ENCODE measurements at places on chromosomes 11 and 22.

- no peak for DNase-seq
These were observed 5.6 kb downstream of the PTDSS2 start for GRCh38 chr11:455566-456147.

- DNase-seq, result no peak
These were observed 476.4 kb downstream of the INSC start for GRCh38 chr11:15591112-15591537.

GRCh38 chr11:112213753-112214152, 12.5 kb upstream of the PTS start:
- no peak for DNase-seq

DNA sequence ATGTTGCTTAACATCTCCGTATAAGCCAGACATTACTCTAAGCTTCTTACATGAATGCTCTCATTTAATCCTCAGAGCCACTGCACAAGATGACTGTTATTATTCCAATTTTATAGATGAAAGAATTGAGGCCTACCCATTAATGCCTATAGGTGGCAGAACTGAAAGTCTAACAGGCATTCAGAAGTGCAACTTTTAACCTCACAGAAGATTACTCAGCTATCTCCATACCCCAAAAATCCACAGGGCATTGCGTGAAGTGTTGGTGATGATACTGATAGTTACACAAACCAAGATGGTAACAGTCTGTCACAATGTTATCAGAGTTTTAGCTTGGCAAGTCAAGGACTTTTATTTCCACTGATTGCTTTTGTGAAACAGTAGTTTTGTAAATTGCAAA, 130.5 kb downstream of the ARHGAP42 start:
- no peak for DNase-seq

DNA sequence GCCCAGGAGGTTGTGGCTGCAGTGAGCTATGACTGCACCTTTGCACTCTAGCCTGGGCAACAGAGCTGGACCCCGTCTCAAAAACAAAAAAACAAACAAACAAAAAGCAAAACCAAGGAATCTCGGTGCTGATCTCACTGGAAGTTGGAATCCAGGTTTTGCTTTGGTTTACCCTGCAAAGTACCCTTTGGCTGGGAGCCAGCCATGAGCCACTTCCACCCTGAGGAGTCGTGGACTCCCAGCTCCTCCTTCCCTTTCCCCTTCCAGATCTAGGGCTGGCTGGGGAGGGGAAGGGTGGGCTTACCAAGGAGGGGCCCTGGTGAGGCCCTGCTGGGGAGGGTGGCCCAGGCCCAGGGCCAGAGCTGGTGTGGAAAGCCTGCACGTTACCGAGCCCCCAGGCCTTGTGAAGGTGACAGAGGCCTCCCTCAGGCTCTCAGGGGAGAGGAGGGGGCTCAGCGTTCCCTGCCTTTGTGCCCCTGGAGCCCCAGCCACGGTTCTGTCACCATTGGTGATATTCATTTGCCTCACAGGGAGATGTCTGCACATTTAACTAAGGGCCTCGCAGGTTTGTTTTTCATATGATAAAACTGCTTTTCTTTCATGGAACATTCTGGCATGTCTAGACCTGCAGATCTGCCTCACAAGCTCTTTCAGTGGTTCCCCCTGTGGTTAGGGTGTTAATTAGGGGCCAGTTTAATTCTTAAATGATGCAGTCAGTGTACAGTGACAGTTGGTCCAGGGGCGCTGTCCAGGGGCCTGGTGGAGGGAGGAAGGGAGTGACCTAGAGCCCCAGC, 29.0 kb downstream of the FBLN1 start:
- DNase-seq, result no peak

GRCh38 chr11:115123641-115124040, 380.6 kb downstream of the CADM1 start:
- DNase-seq, result peak; percentile 6

GRCh38 chr22:25566898-25567235, 2.4 kb downstream of the GRK3 start:
- DNase-seq, result no peak

DNA sequence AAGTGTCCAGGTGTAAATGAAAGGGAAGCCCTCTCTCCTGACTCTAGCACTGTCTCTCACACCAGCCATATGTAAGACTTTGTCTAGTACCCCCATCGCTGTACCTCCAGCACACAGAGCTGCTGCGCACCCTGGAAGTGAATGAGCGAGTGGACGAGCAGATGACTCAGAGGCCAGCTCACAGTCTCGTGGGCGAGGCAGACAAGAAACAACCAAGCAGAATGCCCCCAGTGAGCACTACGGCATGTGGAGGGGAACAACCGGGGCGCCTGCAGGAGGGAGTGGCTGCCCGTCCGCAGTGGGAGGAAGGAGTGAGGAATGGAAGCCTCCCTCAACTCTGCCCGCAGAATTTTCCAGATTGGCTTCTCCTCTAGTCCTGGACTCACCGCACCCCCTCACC, 46.4 kb downstream of the MCM5 start:
- peak; percentile 95 for DNase-seq

DNA sequence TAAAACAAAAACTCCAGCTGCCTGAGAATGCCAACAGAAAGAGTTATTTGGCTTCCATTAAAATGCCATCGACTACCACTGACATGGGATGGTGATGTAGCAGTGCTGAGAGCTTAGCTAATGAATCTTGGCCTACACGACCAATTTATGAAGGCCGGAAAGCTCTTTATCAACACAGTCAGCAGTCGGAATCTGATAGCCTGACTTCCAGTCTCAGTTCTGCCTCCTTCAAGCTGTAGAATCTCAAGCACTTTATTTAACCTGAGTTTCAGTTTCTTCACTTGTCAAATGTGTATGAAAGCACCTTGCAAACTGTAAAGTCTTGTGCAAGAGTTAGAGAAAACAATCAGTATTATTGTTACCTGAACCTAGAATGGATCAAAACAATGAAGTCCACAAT, 335.7 kb upstream of the NARS2 start:
- no peak for DNase-seq
